ENCODE measurements at places on chromosomes 7 and 10.

- no peak for DNase-seq
Measured at GRCh38 chr7:5452937-5453540, 29.4 kb upstream of the TNRC18 start.

DNA sequence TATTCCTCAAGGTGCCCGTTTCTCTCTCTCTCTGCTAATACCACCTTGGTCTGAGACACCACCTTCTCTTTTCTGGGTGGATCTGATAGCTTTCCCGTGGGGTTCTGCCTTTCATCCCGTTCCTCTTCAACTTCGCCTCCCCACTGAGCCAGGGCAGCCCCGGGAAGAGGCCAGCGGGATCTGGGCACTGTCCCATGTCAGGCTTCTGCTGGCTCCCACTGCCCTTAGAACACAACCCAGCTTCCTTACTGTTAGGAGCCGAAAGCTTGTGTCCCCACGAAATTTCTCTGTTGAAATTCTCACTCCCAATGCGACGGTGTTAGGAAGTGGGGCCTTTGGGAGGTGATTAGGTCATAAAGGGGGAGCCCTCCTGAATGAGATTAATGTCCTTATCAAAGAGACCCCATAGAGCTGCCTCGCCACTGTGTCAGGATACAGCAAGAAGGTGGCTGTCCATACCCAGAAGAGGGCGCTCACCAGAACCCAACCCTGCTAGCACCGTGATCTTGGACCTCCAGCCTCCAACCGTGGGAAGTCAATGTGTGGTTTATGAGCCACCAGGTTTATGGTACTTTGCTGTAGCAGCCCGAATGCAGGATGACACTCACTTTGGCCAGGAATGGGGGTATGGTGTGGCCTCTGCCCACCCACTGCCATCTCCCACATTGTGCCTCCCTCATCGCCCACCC, 79.2 kb downstream of the CAMK1D start:
- no peak for DNase-seq

DNA sequence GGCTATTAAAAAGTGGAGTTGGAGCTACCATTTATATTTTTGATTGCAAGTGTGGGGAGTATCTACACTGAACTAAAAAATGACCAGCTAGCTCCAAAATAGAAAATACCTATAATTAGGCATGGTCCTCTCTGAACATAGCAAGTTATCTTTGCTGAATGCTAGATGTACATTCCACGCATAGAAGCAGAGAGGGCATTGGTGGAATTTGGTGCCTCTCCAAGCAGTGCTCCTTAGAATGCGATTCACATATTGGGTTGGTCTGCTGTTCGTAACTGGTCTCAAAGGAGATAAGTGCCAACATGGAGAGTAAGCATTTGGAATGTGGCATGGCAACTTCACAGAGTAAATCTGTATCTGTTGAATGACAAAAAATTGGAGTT, 196.2 kb downstream of the PTN start:
- DNase-seq: no peak

DNA sequence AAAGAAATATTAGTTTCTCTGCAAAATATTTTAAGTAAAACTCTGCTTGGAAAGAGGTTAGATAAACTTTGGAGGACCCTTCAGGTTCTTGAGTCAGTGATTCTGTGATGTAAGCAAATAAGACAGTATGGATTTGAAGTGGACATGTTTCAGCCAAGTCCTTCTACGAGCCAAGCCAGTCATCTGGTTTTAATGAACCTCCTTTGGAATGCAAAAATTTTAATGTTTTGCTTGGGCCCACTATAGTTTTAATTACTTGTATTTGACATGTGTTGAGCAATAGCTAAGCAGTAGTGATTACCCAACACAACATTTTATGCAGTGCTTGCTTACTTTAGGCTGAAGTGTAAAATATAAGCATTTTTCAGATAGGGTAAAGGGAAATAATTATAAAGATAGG, 296.3 kb upstream of the SEMA3D start:
- no peak for DNase-seq

GRCh38 chr10:1292611-1293031, 236.4 kb downstream of the WDR37 start:
- DNase-seq: no peak

GRCh38 chr10:58027426-58027825, 240.3 kb downstream of the IPMK start:
- DNase-seq: no peak

DNA sequence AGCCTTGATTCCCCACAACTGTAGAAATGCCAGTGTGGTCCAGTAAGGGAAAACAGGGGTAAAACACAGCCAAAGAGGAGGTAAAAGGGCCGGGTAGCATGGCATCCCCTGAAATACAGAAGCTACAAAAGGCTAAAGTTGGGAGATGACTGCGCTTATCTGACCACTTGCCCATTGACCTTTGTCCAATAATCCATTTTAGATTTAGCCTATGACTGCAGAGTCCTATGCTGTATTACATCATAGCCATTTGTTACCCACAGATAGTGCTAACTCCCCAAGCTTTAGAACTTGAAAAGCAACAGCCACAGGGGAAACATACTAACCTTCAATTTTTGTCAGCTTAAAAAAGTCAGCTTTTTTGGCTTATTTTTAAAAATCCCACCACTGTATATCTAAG, 26.2 kb downstream of the MTPN start:
- DNase-seq: no peak

DNA sequence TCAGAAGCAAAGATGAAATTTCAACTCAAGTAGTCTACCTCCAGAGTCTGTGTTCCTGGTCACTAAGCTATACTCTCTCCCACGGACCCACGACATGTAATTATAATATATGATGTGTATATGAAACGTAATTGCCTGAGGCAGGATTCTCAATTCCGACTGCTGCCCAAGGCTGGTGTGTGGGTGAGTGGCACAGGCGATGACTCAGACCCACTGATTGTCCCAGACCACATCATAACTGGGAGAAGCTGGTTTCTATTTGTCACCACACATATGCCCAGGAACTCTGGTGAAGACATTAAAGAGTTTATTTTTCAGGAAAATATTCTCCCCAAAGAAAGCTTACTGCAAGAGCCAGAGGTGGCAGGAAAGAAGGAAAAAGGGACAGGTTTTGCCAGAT, 219.3 kb downstream of the JAZF1 start:
- no peak for DNase-seq

GRCh38 chr10:27628621-27629020, 117.0 kb downstream of the MKX start:
- no peak for DNase-seq

- DNase-seq: no peak
Measured at GRCh38 chr7:7851991-7852390, 116.6 kb upstream of the GLCCI1 start.

DNA sequence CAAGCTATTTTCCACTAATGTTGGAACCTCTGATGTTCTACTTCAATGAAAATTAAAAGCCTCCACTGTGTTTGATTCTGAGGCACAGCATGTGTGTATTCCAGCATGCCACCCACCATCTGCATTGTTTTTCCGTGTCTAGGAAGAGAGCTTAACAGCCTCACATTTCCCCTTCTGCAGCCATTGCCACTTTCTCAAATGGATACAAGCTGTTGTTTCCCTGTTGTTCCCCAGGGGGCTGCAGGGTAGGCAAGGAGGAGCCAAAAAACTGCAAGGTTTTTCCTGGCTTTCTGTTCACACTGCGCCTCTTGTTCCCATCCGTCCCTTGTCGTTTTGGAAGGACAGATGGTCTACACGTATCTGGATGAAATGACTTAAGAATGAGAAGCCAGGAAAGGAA, 72.3 kb upstream of the DNAJB12 start:
- no peak for DNase-seq

GRCh38 chr10:89076120-89076519, 85.5 kb downstream of the FAS start:
- no peak for DNase-seq

DNA sequence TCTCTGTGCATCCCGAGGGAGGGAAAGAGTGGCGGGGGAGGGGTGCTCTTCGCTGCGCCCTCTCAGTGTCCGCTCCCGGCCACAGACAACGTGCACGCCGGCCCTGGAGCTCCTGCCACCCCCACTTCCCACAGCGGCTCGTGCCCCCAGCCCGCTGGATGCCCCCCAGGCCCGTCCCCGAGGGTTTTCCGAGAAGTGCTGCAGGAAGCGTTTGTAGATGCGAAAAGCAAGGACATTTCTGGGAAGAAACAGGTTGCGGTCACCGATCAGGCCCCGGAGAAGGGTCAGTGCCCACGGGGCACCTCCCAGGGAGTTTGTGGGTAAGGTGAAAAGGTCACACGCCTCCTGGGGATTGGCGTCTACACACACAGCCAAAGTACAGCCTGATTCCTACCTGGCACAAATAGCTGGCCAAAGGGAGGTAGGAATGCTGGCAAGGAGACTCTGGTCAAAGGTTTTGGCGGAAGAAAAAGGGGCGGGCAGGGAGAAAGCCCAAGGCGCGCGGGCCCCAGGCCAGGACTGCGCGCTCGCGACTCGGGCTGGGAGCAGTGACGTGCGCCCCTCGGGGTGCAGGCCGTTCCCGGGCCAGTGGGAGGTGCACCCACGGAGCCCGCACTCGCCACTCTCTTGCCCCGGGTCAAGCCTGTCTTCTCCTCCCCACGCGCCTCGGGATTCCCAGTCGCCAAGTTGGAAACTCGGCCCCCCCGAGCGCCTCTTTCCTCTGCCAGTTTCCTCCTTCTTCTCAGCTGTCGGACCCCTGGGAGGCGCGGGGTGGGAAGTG, 1.5 kb upstream of the NRP1 start:
- DNase-seq: no peak

GRCh38 chr7:55086413-55087201, 67.8 kb downstream of the EGFR start:
- DNase-seq: no peak

GRCh38 chr7:130733931-130734814, at the start of gene KLF14:
KLF14 (minus strand) TSS chr7:130734207; CDS start chr7:130734033, 174 bp downstream.
- DNase-seq: no peak

- no peak for DNase-seq
Measured at GRCh38 chr7:27166531-27167505, 1.5 kb upstream of the HOXA9 start.

GRCh38 chr10:43259213-43259991, 7.5 kb downstream of the RASGEF1A start:
- DNase-seq: no peak

DNA sequence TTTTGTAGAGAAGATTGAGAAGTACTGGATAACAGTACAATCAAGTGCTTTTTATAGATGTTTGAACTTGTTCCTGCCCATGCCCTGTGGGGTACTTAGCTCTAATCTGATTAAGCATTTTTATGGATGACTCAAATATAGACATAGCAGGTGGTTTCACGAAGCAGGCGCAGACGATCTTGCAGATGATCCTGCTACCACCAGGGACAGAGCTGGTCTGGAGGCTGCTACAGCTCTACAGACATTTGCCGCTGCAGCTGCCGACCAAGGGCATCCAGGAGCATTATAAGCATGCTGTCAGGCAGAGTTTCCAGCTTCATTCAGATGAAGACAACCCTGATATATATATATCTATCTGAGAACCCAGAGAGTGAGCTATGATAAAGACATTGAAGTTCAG, 650.4 kb downstream of the NXPH1 start:
- no peak for DNase-seq

DNA sequence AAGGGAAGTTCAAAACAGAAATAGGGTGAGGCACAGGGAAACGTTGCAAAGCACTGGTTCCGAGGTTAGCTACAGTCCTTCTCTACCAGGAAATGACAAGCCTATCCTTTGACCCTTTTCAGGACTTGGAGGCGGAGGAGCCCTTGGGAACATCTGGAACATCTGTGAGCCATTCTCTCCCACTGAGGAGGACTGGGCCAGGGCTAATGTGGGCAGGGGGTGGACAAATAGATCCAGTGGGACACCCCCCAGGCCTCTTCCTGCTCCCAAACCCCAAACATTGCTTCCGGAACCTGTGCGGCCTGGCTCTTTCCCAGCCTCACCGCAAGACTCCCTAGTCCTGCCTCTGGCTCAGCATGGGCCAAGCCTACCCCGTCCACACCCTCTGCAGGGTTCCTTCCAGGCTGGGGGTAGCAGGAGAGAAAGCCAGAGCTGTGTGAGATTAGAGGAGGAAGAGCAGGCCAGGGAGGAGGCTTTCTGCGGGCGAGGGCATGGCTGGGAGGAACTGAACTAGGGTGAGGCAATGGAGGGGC, 36.5 kb downstream of the GHRHR start:
- no peak for DNase-seq

DNA sequence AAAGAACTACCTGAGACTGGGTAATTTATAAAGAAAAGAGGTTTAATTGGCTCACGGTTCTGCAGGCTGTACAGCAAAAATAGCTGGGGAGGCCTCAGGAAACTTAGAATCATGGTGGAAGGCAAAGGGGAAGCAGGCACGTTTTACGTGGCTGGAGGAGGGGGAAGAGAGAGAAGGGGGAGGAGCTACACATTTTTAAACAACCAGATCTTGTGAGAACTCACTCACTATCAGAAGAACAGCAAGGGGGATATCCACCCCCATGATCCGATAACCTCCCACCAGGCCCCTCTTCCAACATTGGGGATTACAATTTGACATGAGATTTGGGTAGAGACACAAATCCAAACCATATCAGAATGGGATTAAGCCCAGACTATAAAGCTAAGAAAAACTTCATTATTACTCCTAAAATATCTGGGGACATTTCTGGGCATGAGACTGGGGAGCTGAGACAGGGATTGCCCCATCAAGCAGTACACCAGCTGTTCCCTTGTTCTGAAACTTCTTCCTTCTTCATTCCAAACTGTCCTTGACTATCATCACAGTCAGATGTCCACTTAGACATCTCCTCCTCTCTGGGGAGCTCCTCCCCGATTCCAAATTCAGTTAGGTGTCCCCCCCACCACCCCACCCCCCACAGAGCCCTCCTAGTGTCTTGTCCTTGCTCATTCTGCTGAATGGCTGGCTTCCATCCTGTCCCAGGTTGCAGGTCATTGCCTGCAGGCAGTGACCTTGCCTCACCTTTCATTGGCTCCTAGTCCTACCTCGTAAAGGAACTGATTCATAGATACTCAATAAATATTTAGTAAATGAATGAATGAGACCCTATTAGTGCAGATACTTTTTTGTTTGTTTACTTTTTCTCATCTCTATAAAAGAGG, 132.6 kb downstream of the EVX1 start:
- no peak for DNase-seq

DNA sequence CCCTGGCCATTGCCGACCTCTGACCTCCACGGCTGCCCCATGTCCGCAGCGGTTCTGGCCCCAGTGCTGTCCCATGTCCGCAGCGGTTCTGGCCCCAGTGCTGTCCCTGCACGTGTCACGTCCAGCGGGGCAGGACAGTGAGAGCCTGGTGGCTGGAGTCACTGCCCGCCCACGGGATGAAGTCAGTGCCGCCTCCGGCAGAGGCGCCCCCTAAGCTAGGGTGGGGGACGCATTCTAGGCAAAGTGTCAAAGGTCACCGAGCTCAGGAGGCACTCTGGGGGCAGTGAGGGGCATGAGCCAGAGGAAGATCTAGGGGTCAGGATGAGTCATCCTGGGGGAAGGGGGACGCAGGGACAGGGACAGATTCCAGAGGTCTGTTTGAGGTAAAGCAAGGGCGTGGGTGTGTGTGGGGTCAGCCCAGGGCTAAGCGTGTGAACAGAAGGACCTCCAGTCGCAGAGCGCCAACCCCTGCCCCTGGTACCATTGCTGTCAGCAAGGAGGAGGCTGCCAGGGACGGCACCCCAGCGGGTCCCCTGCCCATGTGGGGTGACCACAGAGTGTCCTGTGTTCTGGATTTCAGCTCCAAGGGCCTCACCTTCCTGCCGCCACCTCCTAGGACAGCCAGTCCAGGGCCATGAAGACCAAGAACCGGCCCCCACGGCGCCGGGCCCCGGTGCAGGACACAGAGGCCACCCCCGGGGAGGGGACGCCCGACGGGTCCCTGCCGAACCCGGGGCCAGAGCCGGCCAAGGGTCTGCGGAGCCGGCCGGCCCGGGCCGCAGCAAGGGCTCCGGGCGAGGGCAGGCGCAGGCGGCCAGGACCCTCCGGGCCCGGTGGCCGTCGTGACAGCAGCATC, 665 bp downstream of the BHLHA15 start:
- DNase-seq: no peak

GRCh38 chr7:92253251-92253650, 7.5 kb downstream of the ANKIB1 start:
- DNase-seq: no peak
